ENCODE measurements at places on chromosomes 12 and 14. TPM values are rescaled to one million over a fixed set of nuclear protein-coding genes. Genes with fewer than 3 reads are reported as not detected.

The PROX2 gene
- total RNA-seq = not detected

The MIP gene
- not detected for total RNA-seq

DNA sequence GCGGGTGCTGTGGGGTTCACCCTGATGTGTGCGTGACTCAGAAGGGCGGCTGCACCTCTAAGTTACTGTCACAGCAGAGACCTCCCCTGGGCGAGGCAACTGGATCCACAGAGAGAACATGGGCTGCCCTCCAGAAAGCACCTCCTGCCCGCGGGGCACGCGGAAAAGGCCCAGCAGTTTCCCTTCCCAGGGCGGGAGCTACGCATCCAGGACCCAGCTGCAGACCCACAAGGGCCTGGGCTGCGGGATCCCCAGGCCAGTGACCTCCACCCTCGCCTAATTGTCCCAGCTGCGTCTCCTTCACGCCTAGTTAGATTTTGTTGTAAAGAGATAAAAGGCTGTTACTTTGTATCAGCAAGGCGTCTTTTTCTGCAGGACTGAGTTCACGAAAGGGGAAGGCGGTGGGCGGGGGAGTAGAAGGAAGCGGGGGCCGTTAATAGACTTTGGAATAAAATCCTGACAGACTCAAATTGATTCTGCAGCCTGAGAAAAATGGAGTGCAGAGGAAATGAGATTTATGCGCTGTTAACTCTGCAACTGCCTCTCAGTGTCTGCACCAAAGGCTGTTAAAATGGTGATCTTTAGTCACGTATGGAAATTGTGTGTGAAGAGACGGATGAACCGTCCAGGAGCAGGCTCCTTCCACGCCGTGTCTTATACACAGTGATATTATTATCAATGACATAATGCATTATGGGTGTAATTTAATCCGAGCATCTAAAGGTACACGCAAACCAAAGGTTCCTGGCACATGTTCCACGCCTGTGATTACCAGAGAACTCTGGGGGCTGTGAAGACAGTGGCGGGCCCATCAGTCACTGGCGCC lies 65.9 kb upstream of the FBRSL1 start:
- no peak for DNase-seq

DNA sequence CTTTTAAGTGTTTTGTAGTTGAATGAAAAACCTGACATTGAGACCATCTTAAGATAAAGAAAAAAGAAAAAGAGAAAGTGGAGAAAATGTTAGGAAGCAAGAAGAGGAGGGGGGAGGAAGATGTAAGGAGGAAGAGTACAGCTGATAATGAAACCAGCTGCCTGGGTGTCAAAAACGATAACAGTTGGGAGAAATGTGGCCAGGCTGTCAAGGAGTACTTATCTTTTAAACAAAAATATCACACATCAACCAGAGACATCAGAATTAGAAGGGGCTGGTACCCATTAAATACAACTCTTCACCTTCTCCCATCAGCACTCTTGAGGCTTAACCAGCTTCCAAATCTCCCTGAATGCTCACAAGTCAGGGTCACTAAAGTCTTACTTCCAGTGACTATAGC lies 4.5 kb downstream of the SLC11A2 start:
- DNase-seq = no peak

DNA sequence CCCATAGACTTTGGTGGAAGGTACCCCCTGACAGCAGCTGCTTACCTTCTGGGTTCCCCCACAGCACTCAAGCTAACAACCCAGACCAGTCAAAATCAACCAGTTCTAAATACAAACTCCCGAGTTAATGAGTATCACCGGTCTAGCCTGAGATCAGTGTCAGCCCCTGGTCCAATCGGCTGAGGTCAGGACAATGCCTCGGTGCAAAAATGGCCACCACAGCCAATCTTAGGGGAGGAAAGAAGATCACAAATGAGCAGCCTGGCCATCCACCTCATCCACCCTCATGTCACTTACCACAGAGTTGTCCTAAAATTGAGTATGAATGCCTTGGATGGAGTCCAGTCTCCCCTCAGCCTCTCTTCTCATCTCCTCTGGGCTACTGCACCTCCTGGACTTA lies 128.5 kb downstream of the PHETA1 start:
- DNase-seq = no peak

Data from activated CD4-positive, alpha-beta T cell treated with anti-CD3 and anti-CD28 coated beads, Interleukin-2, amount 10 ng/mL, durations not matched to agents 7 days and 5 days (primary cell).